ENCODE measurements at places on chromosomes 1 and 21. TPM values are rescaled to one million over a fixed set of nuclear protein-coding genes. Genes with fewer than 3 reads are reported as not detected.

The TNFRSF14 gene
- 8.5 TPM for total RNA-seq

DNA sequence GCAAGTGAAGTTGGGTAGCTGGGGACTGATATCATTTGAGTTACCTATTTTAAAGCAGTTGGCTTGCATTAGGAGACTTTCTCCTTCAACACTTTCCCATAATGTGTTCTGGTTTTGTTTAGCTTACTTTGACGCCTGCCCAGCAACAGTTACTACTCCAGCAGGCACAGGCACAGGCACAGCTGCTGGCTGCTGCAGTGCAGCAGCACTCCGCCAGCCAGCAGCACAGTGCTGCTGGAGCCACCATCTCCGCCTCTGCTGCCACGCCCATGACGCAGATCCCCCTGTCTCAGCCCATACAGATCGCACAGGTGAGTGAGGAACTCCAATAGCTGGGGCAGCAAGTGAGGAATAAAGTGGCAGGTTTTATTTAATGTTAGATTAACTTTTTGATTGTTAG lies 144.3 kb downstream of the CD247 start:
- DNase-seq, result no peak

The PTGER3 gene
- 4.7 TPM for total RNA-seq

DNA sequence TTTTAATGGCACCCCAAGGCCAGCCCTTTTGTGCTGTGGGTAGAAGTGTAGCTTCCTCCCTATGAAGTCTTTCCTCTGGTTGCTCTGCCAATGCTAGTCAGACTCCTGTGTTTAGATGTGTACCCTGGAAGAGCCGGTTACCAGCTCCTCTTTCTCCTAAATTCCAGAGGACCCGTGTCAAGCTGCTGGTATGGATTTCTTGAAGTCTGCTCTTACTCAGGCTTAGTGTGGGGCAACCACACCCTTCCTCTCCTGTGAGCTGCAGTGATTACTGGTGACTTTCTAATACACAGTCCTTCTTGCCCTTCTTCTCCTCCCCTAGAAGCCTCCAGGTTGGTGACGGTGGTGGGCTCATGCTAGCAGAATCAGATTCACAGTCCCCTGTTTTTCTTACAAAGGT lies 74.1 kb upstream of the AKT3 start:
- DNase-seq, result no peak

- no peak for DNase-seq
Observed at GRCh38 chr1:167454304-167454893, 63.9 kb downstream of the CD247 start.

The UBL4B gene
- not detected for total RNA-seq

- DNase-seq, result no peak
Observed at GRCh38 chr1:25896266-25896665, 10.0 kb downstream of the STMN1 start.

The GIPC2 gene
- 4.8 TPM for total RNA-seq

Data from type B pancreatic cell (in vitro differentiated cells).